CD4-positive, CD25-positive, alpha-beta regulatory T cell (primary cell): ENCODE measurements at places on chromosomes 1 and 21. TPM values are rescaled to one million over a fixed set of nuclear protein-coding genes. Genes with fewer than 3 reads are reported as not detected.

GRCh38 chr1:82317671-82318070 is 516.9 kb downstream of the ADGRL2 start:
- DNase-seq, result no peak

- DNase-seq, result peak; percentile 76
Measured at GRCh38 chr1:92975551-92976232, 14.4 kb upstream of the DIPK1A start.

DNA sequence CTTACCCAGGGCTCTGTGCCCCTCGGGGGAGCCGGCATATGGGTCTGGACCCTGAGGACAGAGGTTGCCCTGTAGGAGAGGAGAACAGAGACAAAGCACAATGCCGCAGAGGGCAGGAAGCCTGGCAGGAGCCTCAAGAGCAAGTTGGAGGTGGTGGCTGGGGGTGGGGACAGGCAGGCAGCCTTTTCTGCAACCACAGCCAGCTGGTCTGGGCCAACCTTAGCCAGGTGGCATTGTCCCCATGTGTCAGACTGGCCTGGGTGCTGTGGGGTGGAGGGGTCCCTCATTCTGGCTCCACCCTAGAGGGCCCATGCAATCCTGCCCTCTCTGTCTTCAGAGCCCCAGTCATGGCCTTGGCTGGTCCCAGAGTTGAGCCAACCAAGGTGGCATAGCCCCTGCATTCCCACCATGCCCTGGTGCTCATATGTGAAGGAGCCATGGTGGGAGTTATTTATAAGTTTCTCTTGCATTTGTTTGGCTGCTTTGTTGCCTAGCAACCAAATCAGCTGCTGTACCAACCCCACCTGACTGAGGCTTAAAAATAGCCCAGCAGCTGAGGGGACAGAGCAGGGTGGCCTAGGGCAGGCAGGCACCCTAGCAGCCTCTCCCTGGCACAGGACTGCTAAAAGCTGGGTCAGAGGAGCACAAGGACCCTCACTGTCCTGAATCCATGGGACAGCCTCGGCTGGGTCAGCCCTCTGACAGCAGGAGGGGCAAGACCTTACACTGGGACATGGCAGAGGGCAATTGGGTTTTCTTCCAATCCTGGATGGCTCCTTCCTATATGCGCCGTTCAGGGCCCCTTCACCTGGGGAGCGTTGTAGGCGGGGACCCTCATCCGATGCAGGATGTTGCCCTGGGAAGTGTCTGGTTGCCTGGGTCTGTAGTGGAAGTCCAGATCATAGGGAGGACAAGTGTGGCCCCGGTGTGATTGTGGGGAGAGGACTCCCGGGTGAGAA is 19.5 kb downstream of the MAP7D1 start:
- DNase-seq, result no peak

DNA sequence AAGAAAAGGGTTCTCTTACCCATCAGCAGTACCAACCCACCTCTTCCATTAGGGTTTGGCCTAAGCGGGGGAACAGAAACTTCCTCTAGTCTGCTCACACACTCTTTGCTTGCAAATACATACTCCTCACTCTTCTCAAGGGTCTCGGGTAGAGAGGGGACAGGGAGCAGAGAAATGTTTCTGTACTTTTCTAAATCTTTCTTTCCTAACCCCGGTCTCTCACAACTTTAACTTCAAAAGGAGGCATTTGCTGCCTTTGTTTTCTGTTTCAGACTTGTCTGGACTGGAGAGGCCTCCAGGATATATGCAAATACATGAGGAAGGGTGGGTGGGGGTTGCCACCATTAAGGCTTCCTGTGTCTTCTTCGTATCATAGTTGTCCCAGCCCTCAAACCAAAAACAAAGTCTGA is 10.5 kb upstream of the LAX1 start:
- DNase-seq, result peak; percentile 32

- no peak for DNase-seq
Measured at GRCh38 chr1:59322394-59322793, 25.5 kb downstream of the FGGY start.

DNA sequence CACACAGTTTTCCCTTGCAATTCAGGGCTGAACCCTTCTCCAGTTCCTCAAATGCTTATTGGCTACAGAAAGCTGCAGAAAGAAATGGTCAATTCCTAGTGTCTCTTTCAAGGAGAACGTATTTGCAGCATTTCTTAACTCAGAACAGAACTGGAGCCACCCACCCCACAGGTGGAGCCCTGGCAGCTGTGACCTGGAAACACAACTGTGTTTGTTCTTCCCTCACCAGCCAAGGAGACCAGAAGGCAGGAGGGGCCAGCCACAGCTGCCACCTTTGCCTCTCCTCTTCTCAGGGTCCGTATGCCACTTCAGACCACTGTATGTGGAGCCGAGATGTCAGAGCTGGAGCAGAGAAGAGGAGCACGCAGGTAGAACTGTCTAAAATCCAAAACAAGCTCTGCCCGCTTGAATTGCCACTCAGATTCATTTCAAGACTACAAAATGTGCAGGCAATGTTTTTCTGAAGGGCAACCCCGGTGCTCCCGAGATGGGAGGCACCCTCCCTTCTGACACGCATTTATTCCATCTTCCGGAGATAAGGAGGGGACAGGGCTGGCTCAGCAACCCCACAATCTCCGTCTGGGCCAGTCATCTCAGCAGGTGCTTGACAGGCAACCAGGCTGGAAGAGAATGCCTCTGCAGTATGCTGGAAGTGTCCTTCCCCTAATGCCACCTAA is 16.7 kb downstream of the CD247 start:
- DNase-seq, result no peak

- no peak for DNase-seq
Measured at GRCh38 chr1:44568128-44568900, 106.0 kb downstream of the TMEM53 start.

- DNase-seq, result no peak
Measured at GRCh38 chr1:87927391-87928280, 599.0 kb downstream of the LMO4 start.

GRCh38 chr1:238205045-238205662 is 314.4 kb upstream of the ZP4 start:
- DNase-seq, result no peak

DNA sequence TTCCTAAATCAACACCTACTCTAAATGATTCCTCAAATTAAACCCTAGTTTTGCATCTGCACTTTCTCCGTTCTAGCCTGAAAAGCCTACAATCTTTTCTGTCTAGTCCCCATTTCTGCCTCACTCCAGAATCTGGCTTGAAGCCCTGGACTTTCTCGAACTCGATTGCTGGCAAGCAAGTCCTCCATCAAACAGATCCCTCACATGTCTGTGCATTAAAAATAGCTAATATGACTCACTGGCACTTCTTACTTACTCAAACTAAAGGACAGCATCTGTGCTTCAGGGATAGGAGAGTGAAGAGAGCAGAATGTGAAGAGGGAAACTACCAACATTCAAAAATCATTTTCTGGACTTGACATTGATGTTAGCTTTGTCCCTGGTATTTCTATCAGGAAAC is 51.8 kb upstream of the CXADR start:
- no peak for DNase-seq

DNA sequence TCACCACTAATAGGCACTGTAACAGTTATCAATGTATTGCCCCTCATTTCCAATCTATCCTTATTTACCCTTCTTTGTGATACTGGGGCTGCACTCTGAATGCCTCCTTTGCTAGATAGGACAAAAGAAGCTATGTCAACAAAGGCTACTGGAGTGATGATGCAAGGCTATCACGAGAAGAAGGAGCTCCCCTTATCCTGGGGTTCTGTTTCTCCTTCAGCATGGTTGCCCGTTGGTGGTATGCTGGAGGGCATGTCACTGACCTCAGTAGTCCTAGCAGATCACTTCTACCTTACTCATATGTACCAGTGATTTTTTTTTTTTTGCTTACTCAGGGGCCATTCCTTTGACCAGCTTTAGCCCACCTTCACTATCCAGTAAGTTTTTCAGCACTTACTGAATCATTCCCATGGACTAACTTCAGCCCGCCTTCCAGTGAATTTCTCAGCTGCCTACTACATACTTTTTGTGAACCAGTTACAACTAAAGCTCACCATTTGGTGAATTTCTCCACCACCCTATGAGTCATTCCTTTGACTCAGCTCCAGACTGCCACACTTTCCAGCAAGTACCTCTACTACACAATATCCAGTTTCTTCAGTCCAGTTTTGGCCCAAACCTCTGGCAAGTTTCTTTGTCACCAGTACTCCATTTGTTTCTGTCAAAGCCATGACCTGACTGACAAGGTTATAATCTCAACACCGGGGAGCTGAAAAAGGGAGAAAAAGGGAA is 944.5 kb downstream of the KCNT2 start:
- DNase-seq, result no peak

- no peak for DNase-seq
Measured at GRCh38 chr1:232650418-232650817, 20.5 kb upstream of the SIPA1L2 start.

DNA sequence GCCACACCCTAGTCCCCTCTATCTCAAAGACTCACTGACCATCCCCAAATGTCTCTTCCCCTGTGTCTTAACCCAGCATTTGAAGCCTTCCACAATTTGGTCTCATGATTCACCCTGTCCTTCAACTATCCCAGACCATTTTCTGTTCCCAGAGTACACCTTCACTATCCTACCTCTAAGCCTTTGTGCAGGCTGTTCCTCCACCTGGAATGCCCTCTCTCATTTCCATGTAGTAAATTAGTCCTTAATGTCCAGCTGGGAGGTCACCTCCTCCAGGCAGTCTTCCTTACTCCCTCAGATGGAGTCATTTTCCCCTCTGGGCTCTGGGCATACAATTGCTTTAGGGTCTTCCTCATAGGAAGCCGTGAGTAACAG is 31.1 kb upstream of the EPB41 start:
- DNase-seq, result no peak

GRCh38 chr1:198205016-198205684 is 48.4 kb downstream of the NEK7 start:
- DNase-seq, result no peak

- DNase-seq, result no peak
Measured at GRCh38 chr1:12406211-12407021, 176.6 kb downstream of the VPS13D start.

DNA sequence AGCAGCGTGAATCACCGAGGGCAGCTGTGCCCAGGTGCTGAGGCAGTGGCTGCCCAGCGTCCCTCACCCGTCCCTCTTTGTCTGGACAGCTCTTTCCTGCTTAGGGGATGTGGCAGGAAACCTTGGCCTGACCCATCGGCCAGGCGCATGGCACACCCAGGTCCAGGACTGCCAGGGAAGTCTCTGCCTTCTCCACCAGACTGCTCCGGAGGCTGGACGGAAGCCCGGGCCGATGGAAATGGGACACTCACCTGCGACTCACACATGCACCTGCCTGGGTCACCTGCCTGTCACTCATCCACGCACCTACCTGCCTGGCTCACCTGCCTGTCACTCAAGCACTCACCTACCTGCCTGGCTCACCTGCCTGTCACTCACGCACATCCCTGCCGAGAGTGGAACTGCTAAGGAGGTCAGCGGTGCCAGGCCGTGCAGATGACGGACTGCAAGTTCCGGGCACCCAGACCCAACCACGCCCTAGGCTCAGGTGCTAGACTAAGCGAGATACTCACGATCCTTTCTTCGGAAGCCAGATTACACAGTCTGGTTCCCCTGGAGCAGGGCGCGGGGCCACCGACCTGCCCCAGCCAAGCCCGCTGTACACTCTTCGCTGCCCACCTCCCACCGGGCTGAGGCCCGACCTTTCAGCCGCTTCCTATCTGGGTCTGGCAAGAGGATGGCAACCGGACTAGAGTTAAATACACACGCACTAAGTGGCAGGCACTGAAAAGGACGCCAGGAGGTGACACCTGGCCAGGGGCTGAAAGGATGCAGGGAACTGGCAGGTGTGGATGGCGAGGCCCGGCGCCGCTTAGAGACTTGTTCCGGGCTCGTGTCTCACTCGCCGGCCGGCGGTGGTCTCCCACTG is 1.1 kb downstream of the UBE2J2 start:
- no peak for DNase-seq

GRCh38 chr1:38609166-38610025 is 250.2 kb downstream of the RRAGC start:
- no peak for DNase-seq

DNA sequence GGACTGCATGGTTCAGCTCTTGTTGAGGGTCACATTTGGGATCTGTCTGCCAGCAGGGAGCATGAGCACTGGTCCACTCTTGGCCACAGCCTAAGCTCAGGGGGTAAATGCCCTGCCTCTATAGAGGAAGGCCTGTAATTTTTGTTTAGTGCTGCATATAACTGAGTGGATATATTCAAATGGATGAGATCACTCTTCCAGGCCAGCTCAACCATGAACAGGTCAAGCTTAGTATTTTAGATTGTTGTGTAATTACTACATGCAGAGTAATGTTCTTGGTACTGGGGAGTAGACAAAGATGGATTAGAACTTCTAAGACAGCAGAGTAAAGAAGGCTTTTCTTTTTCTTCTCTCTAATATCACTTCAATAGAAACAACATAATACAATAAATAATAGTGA is 376.9 kb downstream of the GPATCH2 start:
- no peak for DNase-seq

Gene VSIG8
- polyA plus RNA-seq, result not detected

Gene PTPRC
- polyA plus RNA-seq, result 1,055 TPM

Gene AQP10
- polyA plus RNA-seq, result not detected

Gene FALEC
- polyA plus RNA-seq, result not detected

Gene RNU1-1
- polyA plus RNA-seq, result not detected

Gene HTR1D
- not detected for polyA plus RNA-seq

Gene BRDT
- polyA plus RNA-seq, result not detected

Gene CYP4X1
- polyA plus RNA-seq, result not detected

Gene ANXA9
- polyA plus RNA-seq, result not detected

Gene KRTAP21-3
- not detected for polyA plus RNA-seq

Gene TCP10L
- polyA plus RNA-seq, result 0.53 TPM
